H1 (cell line): ENCODE measurements at places on chromosomes 1 and 21.

DNA sequence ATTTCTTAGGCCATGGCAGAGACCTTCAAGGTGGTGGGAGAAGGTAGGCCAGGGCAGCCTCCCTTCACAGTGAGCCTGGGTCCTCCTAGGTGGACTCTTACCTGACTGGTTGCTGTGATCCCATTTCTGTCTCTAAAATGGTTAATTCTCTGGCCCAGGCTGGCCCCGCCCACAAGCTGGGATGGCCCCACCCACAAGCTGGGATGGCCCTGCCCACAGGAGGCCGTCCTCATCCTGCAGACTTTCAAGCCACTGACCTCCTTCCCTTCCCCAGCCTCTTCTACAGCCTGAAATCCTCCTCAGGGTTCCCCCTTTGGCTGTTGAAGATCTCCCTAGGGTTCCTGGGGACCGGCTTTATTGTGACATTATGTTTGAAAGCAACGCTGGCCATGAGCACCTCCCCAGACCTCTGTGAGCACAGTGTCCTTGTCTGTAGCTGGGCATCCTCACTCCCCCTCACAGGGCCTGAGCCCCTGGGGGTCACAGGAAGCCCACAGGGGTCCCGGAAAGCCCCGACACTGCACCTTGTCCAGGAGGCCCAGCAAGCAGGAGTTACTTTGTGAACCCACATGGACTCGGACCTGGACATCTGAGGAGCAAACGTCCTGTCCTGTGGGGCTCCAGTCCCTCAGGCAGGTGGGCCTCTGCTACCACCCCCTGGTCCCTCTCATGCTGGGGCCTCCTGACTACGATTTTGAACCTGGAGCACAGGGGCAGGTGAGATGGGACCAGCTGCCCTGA lies 621.7 kb downstream of the MATN1 start:
- no peaks in the 10 kb centered on the region for H3K36me3 ChIP-seq
- H3K27ac ChIP-seq, result no peak overlapping the region
- H3K27me3 ChIP-seq, result no peaks in the 10 kb centered on the region
- DNase-seq, result no peak

- no peaks in the 10 kb centered on the region for H3K36me3 ChIP-seq
- H3K4me1 ChIP-seq, result no peaks in the 10 kb centered on the region
- no peaks in the 10 kb centered on the region; the same call in none of the 2 replicates for H3K27me3 ChIP-seq
Observed at GRCh38 chr1:20530306-20530705, 22.1 kb upstream of the FAM43B start.

GRCh38 chr1:39154553-39155421 lies 49.7 kb upstream of the MACF1 start:
- H3K27me3 ChIP-seq, result no peaks in the 10 kb centered on the region
- H3K27ac ChIP-seq, result no peak overlapping the region
- no peaks in the 10 kb centered on the region for H3K36me3 ChIP-seq
- no peak for DNase-seq
- peaks cover 44% of the 10 kb centered on the region for H3K4me1 ChIP-seq

DNA sequence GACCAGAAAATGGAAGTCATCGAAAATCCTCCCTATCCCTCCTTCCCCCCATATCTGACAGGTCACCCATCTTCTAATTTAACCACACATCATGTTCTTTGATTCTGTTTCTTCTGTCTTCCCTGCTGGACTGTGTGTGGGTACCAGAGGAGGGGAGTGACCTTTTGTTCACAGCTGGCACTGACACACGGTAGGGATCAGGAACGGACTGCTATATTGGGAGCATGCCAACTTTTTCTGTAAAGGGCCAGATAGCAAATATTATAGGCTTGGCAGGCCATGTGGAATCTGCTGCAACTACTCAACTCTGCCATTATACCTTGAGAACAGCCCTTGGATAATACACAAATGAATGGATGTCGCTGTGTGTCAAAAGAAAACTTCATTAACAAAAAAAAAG lies 7.5 kb upstream of the TOMM20 start:
- H3K27me3 ChIP-seq, result no peaks in the 10 kb centered on the region
- no peak overlapping the region for H3K27ac ChIP-seq
- H3K4me1 ChIP-seq, result no peaks in the 10 kb centered on the region
- DNase-seq, result no peak

GRCh38 chr21:19353256-19353655 lies 949.7 kb upstream of the TMPRSS15 start:
- no peaks in the 10 kb centered on the region for H3K27me3 ChIP-seq
- H3K4me1 ChIP-seq, result no peaks in the 10 kb centered on the region
- H3K27ac ChIP-seq, result no peak overlapping the region
- no peak for DNase-seq
- no peak overlapping the region for H3K4me3 ChIP-seq
